Stimulated activated memory B cell treated with anti-CD40 and anti-IgM and Interleukin-4, amounts not matched to agents 10 μg/mL and 1 μg/mL and 100 μg/mL, for 72 hours (primary cell): ENCODE measurements at places on chromosomes 13 and 19.
A peak's percentile ranks its signal among the peaks of the same experiment; 100 is the strongest.

DNA sequence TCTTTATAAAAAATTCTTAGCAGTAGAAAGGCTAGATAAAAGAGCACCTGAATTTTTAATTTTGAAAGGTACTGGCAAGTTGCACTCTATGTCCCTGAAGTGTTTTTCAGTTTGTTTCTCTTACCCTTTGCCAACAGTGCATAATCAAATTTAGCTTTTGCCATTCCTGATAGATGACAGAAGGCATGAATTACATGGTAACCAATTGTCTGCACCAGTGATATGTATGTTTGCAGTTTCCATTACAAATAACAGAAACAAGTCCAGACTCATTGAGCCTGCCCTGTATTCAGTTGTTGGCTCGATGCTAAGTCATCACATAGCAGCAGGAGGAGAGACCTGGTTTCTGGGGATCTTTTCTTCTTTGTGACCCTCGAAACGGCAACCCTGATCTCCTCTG, 309.8 kb downstream of the DNAJC15 start:
- H3K27ac ChIP-seq = no peak overlapping the region
- H3K27me3 ChIP-seq = no peaks in the 10 kb centered on the region
- H3K4me1 ChIP-seq = no peaks in the 10 kb centered on the region
- no peak for ATAC-seq
- no peak overlapping the region for H3K4me3 ChIP-seq

- H3K36me3 ChIP-seq = peaks cover 79% of the 10 kb centered on the region
- ATAC-seq = no peak
- no peaks in the 10 kb centered on the region for H3K27me3 ChIP-seq
These were observed 14.1 kb downstream of the ZNF808 start for GRCh38 chr19:52541608-52542007.

DNA sequence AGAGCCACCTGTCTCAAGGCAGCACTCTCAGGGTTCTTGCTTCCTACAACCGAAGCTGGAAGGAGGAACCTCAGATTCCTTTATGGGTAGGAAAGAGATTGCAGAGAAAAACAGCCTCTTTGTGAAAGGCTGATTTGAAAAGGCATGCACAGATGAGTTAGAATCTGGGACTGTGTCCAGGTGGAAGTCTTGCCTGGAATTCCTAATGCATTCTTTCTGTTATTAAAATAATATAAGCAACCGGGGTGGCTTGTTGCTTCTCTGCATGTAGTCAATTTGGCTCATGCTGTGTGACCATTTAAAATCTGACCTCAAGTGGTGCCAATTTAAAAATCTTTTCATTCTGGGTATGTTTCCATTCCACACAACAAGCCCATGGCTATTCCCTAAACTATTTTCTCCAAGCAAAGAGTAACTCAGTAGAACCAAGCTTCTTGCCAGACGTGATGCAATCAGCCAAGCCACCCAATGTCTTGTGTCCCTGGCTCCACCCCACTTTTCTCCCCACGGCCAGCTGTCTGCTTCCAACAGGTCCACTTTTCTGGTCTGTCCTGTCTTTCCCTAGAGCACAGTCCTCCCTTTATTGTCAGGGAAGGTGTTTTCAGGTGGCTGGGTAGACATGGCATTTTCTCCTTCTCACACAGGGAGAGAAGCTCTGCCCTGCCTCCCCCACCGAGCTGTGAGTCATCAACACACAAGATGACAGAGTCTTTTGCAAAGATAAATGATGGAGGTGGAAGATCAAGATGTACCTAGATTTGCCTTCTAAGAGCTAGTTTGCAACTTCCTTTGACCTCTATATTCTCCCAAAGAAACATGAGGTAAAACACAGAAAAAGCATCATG, 394.3 kb downstream of the FOXO1 start:
- peaks cover 20% of the 10 kb centered on the region for H3K4me1 ChIP-seq
- ATAC-seq = no peak
- H3K27ac ChIP-seq = no peak overlapping the region

DNA sequence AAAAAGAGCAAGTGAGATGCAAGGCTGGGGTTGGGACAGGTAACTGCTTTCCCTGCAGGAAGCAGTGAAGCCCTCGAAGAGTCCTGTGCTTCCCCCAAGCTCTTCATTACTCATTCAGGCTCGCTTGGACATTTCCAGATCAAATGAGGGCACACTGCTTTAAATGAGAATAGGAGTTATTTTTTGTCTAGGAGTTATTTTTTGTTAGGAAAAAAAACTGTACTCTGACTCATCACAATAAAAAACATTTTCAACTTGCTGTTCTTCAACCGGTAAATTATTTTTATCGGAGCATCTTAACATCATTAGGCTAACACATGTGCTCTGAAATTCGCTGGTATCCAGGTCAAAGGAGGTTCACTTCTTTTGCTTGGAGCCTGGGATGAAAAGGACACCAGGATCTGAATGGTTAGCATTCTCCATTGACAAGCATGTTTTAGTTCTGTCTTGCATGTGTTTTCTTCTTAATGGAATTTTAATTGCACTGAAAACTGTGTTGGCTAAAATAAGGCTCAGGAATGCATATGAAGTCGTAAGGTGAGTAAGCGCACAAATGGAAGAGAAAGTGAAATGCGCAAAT, 80.7 kb upstream of the STK24 start:
- no peak overlapping the region for H3K27ac ChIP-seq
- no peak overlapping the region for H3K4me3 ChIP-seq
- H3K36me3 ChIP-seq = no peaks in the 10 kb centered on the region
- H3K4me1 ChIP-seq = peaks cover 7% of the 10 kb centered on the region

DNA sequence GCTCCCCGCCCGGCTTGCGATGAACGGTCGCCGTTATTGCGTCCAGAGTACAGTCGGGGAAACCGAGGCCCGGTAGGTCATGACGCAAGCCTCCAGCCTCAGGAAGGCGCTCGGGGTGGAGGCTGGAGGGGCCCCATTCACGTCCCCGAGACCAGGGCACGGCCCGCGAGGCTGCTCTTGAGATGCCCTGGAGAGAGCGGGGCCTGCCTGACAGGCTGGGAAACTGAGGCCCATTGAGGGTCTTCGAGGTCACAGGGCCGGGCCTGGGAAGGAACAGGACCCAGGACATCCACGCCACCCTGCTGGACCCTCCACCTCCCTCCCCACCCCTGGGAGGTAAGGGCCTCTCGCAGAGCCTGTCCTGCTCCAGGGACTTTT, 367 bp downstream of the NDUFS7 start:
- peak overlapping the region; percentile 86 for H3K4me3 ChIP-seq
- peak; percentile 3 for ATAC-seq
- no peaks in the 10 kb centered on the region for H3K27me3 ChIP-seq
- peak overlapping the region; percentile 96 for H3K27ac ChIP-seq
- peaks cover 46% of the 10 kb centered on the region for H3K4me1 ChIP-seq

GRCh38 chr13:73325723-73326558, 267.1 kb downstream of the KLF5 start:
- no peaks in the 10 kb centered on the region for H3K27me3 ChIP-seq
- no peaks in the 10 kb centered on the region for H3K4me1 ChIP-seq
- no peaks in the 10 kb centered on the region for H3K36me3 ChIP-seq
- ATAC-seq = no peak
- H3K27ac ChIP-seq = no peak overlapping the region

- H3K27ac ChIP-seq = no peak overlapping the region
- no peak for ATAC-seq
- no peaks in the 10 kb centered on the region for H3K36me3 ChIP-seq
These were observed 69.1 kb downstream of the RYR1 start for GRCh38 chr19:38502410-38503076.

DNA sequence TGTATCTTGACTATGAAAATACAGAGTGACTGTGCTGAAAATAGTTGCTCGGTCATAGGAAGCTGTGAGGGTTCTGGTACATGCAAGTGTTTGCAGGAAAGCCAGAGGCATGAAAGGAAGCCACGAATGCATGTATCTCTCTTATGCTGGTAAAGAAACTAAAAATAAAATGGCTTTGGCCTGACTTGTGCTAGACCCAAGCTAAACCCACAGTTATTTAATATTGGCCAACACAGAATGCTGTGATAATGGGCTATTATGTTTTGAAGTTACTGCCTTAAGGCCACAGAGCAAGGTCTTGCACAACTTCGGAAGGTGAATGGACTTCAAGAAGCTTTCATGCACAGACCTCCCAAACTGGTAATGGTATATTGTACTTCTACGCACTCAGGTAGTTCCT, 518.2 kb upstream of the HTR2A start:
- H3K27ac ChIP-seq = no peak overlapping the region
- ATAC-seq = no peak
- H3K27me3 ChIP-seq = no peaks in the 10 kb centered on the region
- no peaks in the 10 kb centered on the region for H3K36me3 ChIP-seq

DNA sequence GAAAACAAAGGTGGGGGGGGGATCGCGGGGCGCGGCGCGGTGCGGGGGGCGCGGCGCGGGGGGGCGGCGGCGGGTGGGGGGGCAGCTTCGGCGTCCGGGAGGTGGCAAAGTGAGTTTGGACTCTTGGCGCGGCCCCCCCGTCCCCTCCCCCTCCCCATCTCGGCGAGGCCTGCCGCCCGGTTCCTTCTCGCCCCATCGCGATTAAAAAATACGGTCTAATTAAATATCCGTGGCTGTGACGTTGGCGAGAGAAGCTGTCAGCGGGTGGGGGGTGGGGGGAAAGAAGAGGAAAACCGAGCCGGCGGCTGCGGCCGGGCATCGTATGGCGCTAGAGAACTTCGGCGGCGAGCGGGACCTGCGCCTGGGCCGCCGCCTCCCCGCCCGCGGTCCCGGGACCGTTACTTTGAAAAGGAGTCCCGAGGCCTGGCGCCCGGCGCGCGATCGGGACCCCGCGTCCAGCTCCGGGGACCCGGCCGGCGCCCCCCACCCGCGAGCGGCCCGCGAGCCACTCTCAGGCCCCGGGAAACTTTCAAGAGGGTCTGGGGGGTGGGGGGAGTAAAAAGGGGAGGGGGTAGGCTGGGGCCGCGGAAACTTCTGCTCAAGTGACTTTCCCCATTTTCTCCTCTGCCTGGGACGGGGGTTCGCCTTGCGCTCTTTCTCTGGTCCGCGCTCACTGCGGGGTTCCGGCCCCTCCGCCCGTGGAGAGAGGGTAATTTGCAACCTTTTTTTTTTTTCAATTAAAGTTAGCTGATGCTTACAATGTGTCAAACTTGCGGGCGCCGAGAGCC, 146.3 kb upstream of the ZNF536 start:
- no peak overlapping the region for H3K27ac ChIP-seq
- H3K4me3 ChIP-seq = peak overlapping the region; percentile 46
- H3K4me1 ChIP-seq = peaks cover 21% of the 10 kb centered on the region
- H3K36me3 ChIP-seq = peaks cover 7% of the 10 kb centered on the region
- H3K27me3 ChIP-seq = peaks cover 73% of the 10 kb centered on the region
- no peak for ATAC-seq

DNA sequence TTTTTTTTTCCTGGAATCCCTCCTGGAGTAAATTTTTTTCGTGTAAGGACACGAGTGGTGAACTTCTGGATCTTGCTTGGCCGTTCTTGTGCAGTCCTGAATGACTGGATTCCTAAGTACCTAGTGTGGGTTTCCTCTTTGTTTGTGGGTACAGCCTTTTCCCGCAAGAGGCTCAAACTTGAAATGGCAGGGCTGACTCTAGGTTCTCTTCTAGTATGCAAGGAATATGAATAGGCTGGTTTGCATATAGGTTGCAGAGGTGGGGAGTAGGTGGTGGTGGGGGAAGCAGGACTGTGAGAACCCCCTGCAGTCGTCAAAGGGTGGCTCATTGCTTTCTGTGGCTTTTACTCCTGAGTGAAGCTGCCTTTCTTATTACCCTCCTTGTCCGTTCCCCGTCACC, 13.6 kb downstream of the UBAC2 start:
- no peaks in the 10 kb centered on the region for H3K27me3 ChIP-seq
- H3K4me3 ChIP-seq = peak overlapping the region; percentile 60

DNA sequence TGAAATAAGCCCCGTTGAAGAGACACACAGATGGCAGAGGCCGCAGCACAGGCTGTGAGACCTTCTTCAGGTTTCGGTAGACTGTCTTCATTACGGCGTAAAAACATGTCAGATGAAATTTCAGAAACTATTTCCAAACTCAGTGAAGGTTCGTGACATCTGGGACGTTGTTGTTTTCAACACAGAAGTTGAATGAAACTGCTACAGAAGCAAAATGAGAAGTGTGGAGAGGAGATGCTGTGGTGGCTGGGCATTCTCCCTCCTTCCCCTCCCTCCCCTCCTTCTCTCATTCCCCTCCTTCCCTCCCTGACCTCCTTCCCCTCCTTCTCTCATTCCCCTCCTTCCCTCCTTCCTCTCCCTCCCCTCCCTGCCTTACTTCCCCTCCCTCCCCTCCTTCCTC, 113.6 kb downstream of the ATP11A start:
- H3K36me3 ChIP-seq = peaks cover 45% of the 10 kb centered on the region
- H3K27ac ChIP-seq = peak overlapping the region; percentile 92
- H3K27me3 ChIP-seq = no peaks in the 10 kb centered on the region
- peak; percentile 80 for ATAC-seq

GRCh38 chr19:55681131-55682092, 6.4 kb downstream of the EPN1 start:
- H3K4me1 ChIP-seq = peaks cover 67% of the 10 kb centered on the region
- peaks cover 62% of the 10 kb centered on the region for H3K36me3 ChIP-seq
- H3K27ac ChIP-seq = no peak overlapping the region
- H3K27me3 ChIP-seq = no peaks in the 10 kb centered on the region

DNA sequence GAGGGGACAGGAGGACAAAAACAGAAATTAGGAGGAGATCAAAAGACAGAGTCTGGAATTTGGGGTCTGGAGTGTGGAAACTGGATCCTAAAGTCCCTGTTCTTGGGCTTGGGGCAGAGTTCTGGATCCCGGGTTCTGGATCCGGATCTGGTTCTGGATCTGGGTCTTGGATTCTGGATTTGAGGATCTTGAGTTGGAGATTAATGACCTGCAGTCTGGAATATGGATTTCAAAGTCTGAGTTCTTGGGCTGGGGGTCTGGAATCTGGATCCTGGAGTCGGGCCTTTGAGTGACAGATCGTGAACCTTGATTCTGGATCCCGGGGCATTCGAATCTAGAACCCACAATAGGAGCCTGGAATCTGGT, 411 bp upstream of the KLK15 start:
- H3K4me1 ChIP-seq = peaks cover 23% of the 10 kb centered on the region
- no peak overlapping the region for H3K4me3 ChIP-seq
- no peak overlapping the region for H3K27ac ChIP-seq

DNA sequence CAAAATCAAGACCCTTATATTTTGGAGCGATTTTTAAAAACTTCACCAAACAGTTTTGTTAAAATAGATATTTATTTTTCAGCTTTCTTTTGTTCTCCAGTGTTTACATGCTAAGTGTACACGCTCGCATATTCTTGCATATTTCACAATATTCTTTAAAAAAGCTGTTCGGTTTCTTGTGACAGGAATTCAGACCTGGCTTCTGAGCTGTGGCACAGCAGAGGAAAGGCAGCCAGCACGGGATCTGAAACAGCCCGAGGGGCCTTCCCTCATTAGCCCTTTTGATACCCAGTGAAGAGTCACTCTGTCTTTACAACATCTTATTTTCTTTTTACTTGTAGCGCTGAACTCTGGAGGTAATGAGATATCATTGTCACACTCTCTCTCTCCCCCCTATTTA, 234.0 kb downstream of the B3GLCT start:
- H3K36me3 ChIP-seq = no peaks in the 10 kb centered on the region
- H3K27me3 ChIP-seq = peaks cover 8% of the 10 kb centered on the region
- H3K4me1 ChIP-seq = no peaks in the 10 kb centered on the region
- ATAC-seq = no peak
- no peak overlapping the region for H3K4me3 ChIP-seq
- H3K27ac ChIP-seq = no peak overlapping the region

- H3K27ac ChIP-seq = no peak overlapping the region
- ATAC-seq = peak; percentile 69
These were observed 42.5 kb upstream of the SCEL start for GRCh38 chr13:77492982-77493381.

GRCh38 chr19:8571006-8571411, 6.2 kb downstream of the MYO1F start:
- H3K27ac ChIP-seq = peak overlapping the region; percentile 80
- peaks cover 86% of the 10 kb centered on the region for H3K4me1 ChIP-seq
- peak overlapping the region; percentile 56 for H3K4me3 ChIP-seq

- H3K36me3 ChIP-seq = no peaks in the 10 kb centered on the region
- no peak overlapping the region for H3K27ac ChIP-seq
- peaks cover 14% of the 10 kb centered on the region for H3K4me1 ChIP-seq
- peak overlapping the region; percentile 77 for H3K4me3 ChIP-seq
These were observed 764 bp downstream of the CLEC11A start for GRCh38 chr19:50723735-50724521.
